Cortex of kidney (tissue), 1 donor: ENCODE measurements at places on chromosomes 7 and 10.

- DNase-seq: no peak
Observed at GRCh38 chr10:29026802-29027580, 261.9 kb upstream of the LYZL1 start.

DNA sequence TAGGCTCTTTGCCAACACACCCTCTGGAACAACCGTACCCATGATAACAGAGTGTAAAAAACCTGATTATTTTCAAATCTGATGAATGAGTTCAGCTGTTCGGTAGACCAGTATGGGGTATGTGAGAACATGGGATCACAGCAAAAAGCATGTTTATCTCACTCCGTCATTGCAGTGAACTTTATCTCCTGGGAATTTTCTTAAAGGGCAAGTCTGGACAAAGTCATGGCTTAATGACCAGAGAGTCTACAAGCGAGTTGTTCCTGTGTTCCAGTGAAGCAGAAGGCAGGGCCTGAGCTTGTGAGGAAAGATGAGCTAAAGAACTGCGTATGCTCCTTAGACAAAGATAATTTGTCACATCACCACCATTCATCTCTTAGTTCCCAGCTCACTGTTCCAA, 219.7 kb downstream of the TRIL start:
- DNase-seq: no peak

- DNase-seq: no peak
Observed at GRCh38 chr7:44415047-44415446, 75.4 kb downstream of the NUDCD3 start.

DNA sequence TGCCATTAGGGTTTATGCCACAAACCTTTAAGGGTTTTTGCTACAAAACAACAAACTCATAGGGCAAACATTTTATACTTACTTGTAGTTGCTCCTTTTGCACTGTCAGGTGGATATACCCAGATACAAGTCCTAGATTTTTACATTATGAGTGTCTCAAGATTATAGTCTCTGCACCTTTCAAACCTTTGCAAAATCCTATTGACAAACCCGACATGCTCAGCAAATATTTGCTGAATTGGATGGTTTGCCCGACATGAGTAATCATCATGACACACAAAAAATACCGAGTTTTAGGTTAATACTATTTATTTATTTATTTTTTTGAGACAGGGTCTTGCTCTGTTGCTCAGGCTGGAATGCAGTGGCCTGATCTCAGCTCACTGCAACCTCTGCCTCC, 117.3 kb downstream of the SLC25A13 start:
- no peak for DNase-seq

DNA sequence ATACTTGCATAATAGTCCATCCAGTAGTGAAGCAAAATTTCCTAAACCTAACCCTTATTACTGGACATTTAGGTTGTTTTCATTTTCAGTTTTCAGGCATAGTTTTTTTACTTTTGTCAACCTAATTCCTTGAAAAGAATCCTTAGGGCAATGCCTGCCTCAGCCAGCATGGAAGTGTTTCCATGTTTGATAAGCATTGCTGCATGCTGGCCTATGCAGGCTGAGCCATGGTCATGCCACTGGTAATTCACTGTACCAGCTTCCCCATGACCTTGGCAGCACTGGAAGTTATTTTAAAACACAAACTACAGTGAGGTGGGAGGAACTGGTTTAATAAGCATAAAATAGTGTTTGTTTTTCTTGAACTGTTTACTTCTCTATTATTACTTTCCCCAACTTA, 27.8 kb upstream of the PLCE1 start:
- no peak for DNase-seq
